ENCODE measurements at places on chromosomes 7 and 10.

DNA sequence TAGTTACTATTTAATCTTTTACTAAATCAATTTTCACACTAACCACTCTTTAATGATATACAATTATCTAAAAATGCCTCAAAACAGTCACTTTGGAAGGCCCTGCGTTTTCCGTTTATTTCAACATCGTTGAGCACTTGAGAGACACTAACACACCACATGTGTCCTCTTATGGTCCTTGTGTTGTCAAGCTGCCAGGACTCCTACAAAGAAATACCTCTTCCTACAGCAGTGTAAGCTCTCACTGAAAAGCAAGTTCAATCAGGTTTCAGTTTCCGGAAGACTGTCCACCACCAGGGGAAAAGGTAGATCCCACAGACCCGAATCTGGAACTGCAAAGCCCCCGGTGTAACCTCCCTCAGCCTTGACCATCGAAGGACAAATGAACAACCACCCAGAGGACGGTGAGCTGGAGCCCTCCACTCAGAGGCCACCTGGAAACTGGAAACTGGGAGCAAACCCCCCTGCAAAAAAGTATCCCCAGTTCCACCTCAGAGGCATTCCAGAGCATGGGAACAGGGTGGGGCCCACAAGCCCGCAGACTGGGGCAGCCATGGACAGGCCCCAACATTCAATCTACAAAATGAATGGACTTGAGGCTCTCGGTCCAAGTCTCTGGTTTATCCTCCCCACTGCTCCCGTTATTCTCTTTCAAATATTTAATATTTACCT is 37.6 kb downstream of the KCNH2 start:
- DNase-seq: no peak

- no peak for DNase-seq
These were observed 56.6 kb downstream of the GSDME start for GRCh38 chr7:24700521-24701260.

- no peak for DNase-seq
These were observed 64.3 kb upstream of the BMPER start for GRCh38 chr7:33841031-33841430.

DNA sequence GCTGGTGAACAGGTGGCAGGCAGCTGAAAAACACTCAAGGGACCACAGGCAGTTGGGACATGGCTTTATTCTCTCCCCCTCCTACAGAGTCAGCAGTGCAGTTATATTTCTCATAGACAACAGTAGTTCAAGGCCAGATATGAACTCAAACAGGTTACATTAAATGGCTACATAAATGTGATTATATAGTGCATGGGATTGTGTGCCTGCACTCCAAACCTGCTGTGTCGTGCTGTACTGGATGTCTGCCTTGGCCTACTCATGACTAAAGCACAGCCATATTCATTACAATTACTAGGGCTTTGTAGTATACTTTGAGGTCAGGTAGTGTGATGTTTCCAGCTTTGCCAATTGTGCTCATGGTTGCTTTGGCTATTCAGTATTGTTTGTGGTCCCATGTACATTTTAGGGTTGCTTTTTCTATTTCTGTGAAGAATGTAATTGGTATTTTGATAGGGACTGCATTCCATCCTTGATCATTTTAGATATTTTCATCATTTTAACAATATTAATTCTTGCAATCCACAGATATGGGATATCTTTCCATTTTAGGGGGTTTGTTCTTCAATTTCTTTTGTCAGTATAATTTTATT is 393.6 kb downstream of the CNTNAP2 start:
- DNase-seq: peak; percentile 4

DNA sequence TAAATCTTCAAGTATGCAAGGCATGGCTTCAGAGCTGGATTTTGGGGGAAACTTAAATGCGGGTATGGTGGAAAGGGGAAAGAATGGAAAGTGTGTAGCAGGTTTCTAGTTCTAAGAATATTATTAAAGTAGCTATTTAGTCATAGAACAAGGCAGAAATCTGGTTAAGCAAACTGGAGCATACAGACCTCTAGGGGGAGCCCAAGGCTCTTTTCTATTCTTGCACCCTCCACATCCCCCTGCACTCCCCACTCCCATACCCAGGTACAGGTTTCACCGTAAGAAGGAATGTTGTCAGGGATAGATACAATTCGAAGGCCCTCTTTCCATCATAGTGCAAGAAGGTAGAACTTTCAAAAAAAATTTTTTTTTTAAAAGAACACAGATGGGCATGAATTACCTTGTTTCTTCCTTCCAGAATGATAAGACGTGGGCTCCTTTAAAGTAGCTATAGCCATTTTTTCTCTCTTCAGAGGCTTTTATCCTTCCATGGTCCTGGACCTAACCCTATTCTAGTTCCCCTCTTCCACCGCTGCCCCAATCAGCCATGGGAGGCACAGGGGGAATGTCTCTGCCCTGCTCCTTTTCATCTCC is 41.5 kb upstream of the SMIM30 start:
- peak; percentile 43 for DNase-seq

DNA sequence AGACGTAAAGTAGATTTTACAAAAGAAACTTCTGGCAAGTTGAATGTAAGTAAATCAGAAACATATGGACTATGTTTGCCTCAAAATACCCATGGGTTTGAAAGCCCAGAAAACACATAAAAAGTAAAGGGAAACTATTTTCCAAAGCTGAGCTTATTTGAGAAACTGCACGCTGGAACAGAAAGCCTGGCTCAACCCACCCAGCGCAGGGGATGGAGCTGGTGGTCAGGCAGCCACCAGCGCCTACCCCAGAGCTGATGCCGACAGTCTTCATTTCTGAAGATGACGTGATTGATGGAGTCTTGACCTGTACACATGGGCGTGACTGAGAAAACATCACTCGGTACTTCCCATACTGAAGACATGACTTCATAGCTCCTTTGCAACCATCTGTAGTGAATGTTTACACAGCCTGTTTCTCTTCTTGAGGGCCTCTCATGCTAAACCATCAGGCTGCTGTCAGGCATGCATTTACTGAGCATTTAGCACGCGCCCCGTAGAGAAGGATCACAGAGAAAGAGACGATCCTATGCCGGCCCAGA is 232.6 kb upstream of the AUTS2 start:
- no peak for DNase-seq

DNA sequence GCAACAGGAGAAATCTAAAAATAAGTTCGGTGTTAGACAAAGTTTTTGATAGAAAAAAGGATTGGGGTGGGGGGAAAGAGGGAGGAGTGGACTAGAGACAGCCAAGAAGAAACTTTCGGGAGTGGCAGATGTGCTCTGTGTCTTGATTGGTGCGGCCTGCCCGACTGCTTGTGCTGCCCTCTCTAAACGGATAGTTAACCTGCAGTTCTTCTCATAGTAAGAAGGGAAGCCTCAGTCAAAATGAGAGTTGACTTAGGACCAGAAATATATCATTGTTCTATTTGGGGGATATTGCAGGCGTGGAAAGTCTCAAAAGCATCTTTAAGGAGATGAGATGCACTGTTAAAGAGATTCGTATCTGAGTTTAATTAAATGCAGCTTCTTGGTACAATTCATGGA is 39.3 kb downstream of the UBE3C start:
- DNase-seq: no peak

DNA sequence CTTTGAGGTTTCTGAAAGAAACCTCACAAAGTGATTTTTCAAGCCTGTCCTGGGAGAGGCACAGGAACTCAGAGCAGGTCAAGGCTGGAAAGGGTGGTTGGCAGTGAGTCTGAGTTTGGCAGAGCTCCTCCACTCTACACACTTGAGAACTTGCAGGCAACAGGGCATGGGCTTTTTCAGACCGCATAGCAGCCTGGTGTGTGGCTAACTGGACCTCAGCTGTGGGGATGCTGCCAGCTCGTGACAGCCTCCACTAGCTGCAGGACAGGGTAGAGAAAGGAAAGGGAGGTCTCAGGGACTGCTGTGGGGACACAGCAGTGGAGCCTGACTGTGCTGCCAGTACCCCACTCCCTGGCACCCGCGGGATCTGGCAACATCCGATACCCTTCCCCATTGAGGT is 2.6 kb downstream of the CDHR1 start:
- no peak for DNase-seq

DNA sequence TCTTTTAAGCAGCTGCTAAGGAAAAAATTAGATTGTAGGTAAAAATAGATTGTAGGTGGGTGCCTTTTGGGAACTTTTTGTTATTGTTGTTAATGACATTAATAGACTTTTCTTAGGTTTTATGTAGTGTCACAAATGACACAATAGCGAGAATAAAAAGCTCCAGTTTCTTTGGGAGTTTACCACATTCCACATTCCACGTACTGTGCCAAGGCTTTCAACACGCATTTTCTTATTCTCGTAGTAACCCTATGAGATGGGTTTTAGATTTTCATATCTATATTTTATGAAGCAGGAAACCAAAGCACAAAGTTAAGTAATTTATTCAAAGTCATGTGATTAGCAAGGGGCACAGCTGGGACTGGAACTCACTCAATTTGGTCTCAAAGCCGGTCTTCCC is 103.8 kb downstream of the XRCC2 start:
- no peak for DNase-seq

- no peak for DNase-seq
These were observed 105.1 kb upstream of the GPR26 start for GRCh38 chr10:123561141-123561440.

- DNase-seq: peak; percentile 70
These were observed 17.1 kb upstream of the AMZ1 start for GRCh38 chr7:2670720-2671391.

GRCh38 chr7:91940572-91941341 is at the start of gene AKAP9:
TSS of gene AKAP9 (plus strand) at chr7:91940862. CDS start at chr7:91941100, 238 bp downstream.
- DNase-seq: peak; percentile 80

DNA sequence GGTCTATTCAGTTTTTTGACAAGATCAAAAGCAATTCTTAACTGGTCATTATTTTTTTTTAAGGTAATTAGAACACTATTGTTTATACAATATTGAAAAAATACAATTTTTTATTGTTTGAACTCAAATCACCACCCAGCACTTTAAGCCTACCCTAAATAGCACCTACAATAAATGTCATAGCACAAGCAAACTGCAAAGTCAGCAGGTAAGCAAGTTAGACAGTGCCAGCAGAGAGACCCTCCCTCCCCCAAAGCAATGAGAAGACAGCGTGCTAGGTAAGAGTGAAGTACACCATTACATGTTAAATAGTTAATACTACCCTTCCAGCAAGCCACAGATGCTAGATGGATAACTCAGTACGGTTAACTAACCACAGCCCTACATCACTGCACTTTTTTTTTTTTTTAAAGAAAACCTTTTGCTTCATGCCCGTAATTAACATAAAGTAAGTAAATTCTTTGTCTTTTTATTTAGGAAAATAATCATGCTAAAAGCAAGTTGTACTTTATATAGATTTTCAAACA is 120.0 kb downstream of the UBE2H start:
- no peak for DNase-seq

Measured in LHCN-M2 (cell line).